ENCODE measurements at places on chromosomes 12 and 14.
A peak's percentile ranks its signal among the peaks of the same experiment; 100 is the strongest.

DNA sequence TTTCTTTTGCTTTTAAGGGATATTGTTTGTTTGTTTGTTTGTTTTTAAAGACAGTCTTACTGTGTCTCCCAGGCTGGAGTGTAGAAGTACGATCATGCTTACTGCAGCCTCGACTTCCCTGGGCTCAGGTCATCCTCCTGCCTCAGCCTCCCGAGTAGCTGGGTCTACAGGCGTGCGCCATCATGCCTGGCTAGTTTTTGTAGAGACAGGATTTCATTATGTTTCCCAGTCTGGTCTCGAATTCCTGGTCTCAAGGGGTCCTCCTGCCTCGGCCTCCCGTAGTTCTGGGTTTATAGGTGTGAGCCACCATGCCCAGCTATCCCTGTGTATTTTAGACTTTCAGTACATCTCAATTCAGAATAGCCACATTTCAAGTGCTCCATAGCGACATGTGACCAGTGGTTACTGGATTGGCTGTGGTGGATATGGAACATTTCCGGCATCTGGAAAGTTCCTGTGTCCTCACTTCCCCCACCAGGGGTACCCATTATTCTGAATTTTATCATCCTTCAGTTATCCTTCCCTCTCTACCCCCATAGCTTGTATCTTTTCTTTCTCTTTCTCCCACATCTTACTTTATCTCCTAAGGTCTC is 61.1 kb downstream of the HRK start:
- DNase-seq, result no peak

DNA sequence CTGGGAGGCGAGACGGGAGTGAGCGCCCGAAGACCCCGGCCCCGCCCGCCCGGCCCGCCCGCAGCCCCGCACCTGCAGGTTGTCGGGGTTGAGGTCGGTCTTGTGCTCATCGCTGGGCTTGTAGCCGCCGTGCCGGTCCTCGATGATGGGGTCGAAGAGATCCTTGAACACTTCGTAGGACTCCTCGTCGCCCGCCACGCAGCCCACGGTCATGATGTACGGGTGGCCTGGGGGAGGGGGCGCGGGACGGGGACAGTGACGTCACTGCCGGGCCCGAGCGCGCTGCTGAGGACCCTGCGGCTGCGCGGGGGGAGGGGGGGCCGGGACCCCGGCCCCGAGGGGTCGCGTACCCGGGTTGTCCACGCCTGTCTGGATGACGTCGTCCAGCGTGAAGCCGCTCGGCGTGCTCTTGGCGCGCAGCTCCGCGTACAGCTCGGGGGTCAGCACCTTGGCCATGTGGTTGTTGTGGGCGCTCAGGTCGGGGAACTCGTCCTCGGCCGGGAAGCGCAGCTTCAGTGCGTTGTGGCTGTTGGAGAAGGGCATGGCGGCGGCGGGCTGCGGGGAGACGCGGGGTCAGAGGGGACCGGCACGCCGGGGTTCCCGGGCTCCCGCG is 573 bp downstream of the CKB start:
- peak; percentile 46 for DNase-seq

GRCh38 chr14:21096978-21097635 is 1.3 kb downstream of the ZNF219 start:
- DNase-seq, result peak; percentile 28

DNA sequence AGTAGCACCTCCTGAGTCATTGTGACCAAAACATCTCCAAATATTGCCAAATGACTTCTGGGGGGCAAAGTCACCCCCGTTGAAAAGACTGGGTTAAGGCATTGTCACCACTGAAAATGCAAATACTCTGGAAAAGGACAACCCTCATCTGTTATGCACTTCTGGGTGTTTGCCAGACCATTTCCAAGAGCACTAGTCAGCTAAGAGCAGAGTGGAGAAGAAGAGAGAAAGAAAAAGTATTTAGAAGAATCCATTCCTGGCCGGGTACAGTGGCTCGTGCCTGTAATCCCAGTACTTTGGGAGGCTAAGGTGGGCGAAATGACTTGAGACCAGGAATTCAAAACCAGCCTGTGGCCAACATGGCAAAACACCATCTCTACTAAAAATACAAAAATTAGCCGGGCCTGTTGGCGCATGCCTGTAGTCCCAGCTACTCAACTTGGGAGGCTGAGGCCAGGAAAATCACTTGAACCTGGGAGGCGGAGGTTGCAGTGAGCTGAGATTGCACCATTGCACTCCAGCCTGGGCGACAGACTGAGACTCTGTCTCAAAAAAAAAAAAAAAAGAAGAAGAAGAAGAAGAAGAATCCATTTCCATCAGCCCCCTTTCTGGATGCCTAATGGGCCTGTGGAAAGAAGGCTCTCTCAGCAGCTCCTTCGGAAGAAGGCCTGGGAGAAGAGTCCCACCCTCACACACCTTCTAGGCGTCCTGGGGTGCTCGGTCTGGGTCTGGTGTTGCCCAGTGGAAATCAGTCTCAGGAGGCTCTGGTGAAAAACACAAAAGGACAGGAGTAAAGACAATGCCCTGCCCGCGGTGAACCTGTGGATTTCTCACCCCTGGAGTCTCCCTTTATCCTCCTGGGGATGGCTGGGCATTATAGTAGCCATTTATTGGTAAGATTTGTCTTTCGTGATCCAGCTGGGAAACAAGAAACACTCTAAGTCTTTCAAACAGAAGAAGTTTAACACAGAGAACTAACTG is 3.5 kb upstream of the LTBR start:
- no peak for DNase-seq

- no peak for DNase-seq
Measured at GRCh38 chr14:43003845-43004244, 1397.2 kb downstream of the LRFN5 start.

DNA sequence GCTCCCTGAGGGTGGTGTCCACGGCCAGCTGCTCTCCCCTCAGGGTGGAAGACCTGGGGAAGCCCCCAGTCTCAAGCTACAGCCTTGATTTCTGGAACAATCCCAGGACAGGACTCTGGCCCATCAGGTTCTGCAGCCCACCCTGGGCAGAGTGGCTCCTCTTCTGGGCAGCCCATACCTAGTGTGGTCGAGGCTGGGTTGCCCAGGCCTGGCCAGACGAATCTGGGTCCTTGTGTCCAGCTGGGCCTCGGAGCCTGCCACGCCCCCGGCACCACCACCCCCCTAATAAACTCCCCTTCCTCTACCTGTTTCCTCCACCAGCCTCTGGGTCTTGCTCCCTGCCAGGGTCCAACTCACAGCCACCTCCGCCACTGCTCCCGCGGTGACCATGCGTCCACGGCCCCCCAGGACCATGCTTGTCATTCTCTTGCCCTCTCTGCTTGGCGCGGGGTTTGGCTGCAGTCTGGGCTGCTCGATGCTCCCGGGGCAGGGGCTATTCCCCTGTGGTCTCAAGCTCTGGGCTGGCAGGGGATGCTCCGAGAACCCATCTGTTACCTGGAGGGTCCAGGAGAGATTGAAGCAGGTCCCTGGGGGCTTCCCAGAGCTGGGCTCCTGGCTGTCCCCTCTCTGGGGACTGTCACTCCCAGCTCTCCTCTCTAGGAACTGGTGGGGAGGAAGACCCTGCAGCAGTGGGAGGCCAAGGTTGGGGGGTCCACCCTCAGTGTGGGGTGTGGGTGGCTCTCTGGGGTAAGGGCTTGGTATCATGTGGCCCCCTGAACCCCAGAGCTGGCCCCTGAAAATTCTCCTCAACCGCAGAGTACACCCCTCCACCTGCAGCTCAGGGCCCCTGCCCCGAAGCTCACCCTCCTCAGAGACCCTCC is 8.7 kb upstream of the GPR132 start:
- DNase-seq, result no peak
